Left forelimb (tissue), 1 donor: ENCODE measurements at places on chromosomes 7 and 10.

GRCh38 chr7:34900891-34901513 lies 136.3 kb downstream of the DPY19L1 start:
- DNase-seq, result no peak

DNA sequence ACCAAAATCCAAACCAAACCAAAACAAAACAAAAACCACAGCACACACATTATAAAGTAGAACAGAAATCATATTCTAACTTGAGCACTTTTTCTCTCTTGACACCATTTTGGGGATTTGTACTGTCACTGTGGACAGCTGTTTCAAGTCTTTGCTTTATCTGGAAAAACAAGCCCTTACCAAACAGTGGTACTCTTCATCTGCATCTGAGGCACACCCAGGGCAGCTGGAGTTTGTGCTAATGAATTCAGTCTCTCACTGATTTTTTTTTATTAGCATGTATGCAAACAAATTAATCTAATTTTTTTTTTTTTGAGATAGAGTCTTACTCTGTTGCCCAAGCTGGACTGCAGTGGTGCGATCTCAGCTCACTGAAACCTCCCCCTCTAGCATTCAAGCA lies 171.4 kb downstream of the RAPGEF5 start:
- DNase-seq, result no peak

DNA sequence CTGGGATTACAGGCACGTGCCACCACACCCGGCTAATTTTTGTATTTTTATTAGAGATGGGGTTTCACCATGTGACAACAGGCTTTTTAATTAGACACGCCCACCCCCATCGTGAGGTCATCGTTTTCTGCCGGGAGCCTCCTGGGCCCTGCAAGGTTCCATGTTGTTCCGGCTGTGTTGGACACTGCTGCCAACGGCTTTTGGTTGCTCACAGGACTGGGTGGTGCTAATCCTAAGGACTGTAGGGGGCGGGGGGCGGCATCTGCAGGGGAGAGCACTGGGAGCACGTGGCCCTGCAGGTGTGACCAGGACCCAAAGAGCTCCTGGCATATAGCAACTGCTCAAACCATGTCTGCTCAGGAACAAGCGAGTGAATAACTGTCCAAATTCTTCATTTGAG lies 29.5 kb upstream of the INSIG1 start:
- DNase-seq, result no peak

DNA sequence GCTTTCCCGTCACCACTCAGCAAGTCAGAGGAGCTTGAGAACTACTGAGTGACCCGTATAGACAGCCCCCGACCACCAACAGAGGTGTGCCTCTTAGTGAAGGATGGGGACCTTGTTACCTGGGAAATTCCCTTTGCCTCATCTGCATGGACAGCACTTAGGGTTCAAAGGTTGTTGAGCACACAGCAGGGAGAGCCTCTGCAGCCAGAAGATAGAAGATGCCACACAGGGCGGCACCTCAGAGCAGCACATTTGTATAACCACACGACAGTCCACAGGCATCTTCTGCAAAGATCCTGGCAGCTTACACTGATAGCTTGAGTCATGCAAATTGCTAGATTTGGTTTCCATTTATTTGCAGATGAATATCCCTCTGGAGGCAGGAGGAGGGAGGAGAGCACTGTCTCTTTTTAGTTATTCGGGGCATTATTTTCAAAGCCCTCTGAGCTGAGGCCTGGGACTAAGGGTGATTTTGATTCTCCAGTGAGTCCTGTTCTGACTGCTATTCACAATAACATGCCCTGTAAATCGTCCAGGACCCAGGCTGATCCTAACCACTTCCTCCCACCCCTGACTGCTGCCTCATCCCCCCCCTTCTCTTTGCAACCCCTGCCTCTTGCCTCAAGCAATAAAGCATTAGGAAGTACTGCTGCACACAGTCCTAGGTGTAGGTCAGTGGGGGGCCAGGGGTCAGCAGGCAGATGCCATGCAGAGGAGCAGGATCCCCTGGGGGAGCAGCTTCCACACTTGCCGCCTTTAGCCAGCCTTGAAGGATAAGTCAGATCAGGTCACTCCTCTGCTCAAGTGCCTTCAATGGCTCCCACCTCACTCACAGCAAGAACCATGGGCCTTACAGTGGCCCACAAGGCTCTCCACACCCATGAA lies 24.6 kb upstream of the INMT start:
- no peak for DNase-seq

- DNase-seq, result no peak
These were observed 731.2 kb upstream of the IGFBP3 start for GRCh38 chr7:46652317-46652716.

- DNase-seq, result no peak
These were observed 2.7 kb downstream of the REPIN1 start for GRCh38 chr7:150371131-150371995.

DNA sequence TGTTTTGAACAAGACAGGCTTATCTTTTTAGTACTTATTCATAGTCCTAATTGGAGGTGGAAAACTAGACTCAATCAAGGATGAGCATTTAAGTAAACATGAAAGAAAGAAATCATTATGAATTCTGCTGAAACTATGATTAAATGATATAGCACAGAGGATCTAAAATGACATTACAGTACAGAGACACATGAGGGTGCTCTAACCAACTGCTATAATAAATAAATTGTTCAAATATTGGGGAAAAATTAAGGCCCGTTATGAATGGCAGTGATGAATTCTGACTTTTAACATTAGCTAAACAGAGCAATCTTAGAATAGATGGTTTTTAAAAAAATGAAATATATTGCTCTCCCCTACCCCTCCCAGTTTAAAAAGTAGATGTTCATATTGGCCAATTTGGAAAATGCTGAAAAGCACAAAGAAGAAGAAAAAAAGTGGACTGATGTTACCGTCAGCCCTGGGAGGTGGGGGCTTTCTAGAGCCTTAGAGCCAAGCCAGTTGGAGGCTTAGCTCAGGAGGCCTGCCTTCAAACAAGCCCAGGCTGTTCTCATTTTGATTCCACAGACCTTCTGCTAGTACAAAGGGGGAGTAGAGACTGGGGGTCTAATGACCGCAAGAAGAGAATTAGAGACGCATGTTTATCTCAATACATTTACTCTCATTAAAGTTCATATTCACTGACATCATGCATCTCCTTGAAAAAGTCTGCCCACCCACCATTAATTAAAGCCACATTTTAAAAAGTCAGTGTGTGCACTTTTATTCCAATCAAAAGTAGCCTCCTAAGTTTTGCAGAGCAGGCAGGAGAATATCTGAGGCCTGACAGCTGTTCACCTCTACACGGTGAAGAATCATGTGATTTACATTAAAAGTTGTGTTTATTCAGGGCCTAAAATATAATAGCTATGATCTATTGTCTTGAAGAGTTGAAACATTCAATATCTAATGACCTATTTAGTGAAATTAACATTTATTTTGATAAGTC lies 10.0 kb downstream of the WNT2 start:
- no peak for DNase-seq

- DNase-seq, result peak; percentile 79
These were observed 76.1 kb upstream of the CPXM2 start for GRCh38 chr10:123967626-123968243.

- DNase-seq, result no peak
These were observed 155.4 kb downstream of the DYNC1I1 start for GRCh38 chr7:95927756-95928155.

DNA sequence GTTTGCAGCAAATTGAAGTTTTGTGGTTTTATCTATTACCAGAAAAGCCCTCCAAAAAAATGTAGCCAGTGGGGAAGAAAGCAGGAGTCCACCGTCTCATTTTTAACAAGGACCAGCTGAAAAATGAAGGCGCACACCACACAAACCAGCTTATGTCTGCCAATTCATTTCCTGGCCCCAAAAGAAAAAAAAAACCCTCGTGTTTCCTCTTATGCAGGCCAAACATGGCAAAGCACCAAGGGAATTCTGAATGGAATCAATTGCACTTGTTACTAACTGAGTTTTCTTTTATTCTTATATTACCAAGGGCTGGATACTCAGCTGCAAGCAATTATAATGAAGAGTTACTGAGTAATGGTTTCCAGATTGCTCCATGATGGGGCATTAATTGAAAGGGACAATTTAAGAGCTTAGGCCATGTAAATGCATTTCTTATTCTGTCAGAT lies 428.3 kb upstream of the NPVF start:
- no peak for DNase-seq

DNA sequence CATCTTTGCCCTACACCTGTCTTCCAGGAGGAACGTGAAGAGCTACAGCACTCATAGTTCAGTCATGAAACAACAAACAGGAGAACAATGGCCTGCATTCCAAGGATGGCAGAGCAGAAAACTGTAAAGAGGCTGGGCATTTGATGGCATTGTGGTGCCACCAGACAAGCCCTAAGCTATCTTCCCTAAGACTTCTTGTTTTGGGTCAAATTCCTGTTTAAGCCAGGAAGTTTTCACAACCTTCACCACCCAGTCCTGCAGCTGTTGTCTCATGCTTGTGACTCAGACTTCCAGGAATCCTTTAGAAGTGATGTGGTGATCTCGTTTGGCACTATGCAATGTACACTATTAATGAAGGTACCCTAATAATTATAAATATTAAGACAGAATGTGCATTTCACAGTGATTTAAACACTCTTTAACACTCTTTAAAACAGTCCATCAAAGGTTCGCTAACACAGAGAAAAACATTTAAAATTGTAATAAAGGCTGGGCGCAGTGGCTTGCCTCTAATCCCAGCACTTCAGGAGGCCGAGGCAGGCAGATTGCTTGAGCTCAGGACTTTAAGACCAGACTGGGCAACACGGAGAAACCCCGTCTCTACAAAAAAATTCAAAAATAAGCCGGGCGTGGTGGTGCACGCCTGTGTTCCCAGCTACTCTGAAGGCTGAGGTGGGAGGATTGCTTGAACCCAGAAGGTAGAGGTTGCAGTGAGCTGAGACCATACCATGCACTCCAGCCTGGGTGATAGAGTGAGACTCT lies 2.7 kb upstream of the HERPUD2 start:
- no peak for DNase-seq

DNA sequence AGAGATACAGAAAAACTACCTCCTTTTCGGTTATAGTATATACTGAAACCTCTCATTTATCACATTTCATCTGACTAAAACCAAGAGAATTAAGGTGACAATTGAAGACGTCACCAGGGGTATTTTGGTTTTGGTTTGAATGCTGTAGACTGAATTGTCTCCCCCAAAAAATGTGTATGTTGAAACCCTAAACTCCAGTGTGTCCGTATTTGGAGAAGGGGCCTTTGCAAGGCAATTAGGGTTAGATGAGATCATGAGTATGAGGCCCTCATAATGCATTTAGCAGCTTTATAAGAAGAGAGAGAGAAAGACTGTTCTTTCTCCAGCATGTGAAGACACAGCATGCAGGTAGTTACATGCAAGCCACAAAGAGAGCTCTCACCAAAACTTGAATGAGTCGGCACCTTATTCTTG lies 59.5 kb downstream of the CACNA2D1 start:
- DNase-seq, result no peak

GRCh38 chr7:40680657-40681056 lies 545.9 kb downstream of the SUGCT start:
- DNase-seq, result no peak

DNA sequence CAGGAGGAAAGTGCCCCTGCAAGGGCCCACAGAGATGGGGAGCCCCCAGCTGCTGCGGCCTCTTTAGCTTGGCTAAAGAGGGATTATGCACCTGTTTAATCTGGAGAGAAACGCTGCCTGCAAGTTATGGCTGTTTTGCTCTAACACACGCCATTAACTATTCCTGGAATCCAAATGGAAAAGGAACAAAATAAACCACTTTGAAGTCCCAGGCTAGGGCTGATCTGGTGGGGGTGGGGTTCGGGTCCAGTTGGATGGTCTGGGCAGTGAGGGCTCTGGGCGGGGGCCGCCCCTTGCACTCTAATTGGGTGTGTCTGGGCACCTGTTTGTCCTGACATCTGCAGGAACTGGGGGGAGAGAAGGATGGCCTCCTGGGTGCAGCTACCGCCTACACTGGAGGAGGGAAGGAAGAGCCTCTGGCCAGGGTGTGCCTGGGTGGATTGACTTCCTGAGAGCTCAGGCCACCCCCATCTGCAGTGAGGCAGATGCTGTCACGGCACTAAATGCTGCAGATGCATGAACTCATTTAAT lies 300.6 kb downstream of the ZEB1 start:
- no peak for DNase-seq

GRCh38 chr10:8102708-8103401 lies 48.4 kb downstream of the GATA3 start:
- no peak for DNase-seq

- peak; percentile 49 for DNase-seq
These were observed 36.2 kb downstream of the RAMP3 start for GRCh38 chr7:45193828-45194227.

DNA sequence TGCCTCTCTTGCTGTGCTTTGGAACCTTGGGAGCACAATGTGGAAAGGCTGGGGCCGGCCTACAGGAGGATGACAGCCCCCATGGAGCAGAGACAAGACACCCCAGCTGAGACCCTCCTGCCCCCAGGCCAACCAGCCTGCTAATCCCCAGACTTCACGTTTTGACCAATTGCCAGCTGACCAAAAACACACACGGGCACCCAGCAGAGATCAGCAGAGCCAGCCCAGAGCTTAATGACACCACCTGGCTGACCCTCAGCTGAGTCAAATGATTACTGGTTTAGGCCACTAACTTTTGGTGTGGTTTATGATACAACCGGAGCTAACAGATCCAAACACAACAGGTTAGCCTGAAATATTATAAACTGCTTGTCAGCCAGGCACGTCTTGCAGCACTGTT lies 111.2 kb upstream of the KIF5B start:
- DNase-seq, result no peak

DNA sequence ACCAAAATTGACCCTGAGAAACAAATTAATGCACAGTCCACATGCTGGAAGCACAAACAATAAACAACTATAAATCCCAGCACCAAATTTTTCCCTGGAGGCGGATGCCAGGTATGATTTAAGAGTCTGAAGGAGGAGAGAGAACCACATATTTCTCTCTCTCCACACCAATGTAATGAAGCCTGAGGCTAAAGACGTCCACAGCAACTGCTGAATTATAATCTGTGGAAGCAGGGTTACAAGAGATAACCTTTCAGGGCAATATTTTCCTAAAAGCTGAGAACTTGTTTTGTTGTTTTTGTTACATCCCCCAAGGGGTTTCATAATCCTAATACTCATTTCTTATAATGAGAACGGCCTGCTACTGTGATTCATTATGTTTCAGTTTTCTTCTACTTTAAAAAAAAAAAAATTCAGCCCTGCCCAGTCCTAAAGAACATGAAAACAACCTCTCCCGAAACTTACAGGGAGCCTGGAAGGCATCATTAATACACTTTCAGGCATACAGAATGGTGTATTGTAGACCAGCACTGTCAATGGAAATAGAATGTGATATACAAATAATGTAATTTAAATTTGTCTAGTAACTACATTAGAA lies 48.5 kb upstream of the ABLIM1 start:
- no peak for DNase-seq
